Naive thymus-derived CD4-positive, alpha-beta T cell (primary cell): ENCODE measurements at places on chromosomes 6 and 20. TPM values are rescaled to one million over a fixed set of nuclear protein-coding genes. Genes with fewer than 3 reads are reported as not detected.

- no peak for DNase-seq
Observed at GRCh38 chr6:45447005-45447404, 69.3 kb upstream of the SUPT3H start.

DNA sequence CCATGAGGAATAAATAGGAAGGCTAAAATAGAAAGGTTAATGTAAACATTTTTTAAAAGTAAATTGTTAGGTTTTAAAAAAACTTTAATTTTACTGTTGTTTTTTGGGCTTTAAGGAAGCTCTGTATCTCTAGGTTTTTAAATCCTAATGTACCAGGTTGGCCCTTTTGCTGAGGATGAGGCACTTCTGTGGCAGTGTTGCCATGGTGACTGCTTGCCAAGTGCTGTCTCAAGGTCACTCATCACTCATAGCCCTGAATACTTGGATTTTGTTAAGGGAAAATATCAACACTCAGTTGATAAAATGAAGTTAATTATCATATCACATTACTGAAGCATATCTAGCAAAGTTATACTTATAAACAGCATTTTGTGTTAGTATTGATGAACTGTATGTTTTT, 50.2 kb downstream of the NCOA3 start:
- DNase-seq: no peak

GRCh38 chr20:58239216-58239615, 10.8 kb upstream of the ANKRD60 start:
- no peak for DNase-seq

EYS gene
- total RNA-seq: not detected

GRCh38 chr6:37559050-37559449, 59.4 kb upstream of the CCDC167 start:
- DNase-seq: no peak

GRCh38 chr6:36786055-36786675, 53.1 kb downstream of the CPNE5 start:
- DNase-seq: no peak

ARFGEF3 gene
- total RNA-seq: not detected

GRCh38 chr6:87152526-87152955, 2.8 kb upstream of the ZNF292 start:
- no peak for DNase-seq

MYLK4 gene
- total RNA-seq: 0.67 TPM

BEND6 gene
- total RNA-seq: 0.43 TPM in 1 of 2 replicates, not detected in the other

DNA sequence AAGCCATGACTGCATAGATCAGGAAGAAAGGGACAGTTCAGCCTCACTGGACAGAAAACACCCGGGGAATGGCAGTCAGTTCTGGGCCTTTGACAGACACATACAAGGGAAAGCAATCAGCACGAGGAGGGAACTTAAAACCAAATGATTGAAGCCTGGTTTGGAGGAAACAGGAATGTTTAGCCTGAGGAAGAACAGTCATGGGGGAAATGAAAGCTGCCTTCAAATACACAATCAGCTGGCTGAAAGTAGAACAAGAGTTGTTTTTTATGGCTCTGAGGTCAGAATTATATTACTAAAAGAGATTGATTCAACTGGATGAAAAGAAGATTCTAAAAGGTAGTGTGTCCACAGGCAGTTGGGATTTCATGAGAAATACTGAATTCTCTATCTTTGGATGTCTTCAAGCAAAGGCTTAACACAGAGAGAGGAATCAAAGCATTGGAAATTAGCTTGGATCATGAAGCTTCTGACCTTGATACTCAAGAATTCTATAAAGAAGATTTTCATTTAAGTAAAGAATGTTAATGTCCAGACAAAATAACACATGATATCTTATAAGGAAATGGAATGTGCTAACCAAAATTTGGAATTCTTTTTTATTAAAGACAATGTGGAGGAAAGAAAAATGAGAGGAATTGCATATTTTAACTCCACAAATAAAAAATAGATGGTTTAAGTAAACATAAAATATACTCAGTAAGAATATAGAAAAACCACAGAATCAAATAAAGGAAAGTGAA, 216.6 kb downstream of the IBTK start:
- no peak for DNase-seq

- DNase-seq: no peak
Observed at GRCh38 chr6:81909981-81910900, 157.8 kb upstream of the TENT5A start.

NRSN1 gene
- total RNA-seq: not detected

GRCh38 chr6:168895102-168895812, 358.4 kb downstream of the THBS2 start:
- peak; percentile 72 for DNase-seq

DNA sequence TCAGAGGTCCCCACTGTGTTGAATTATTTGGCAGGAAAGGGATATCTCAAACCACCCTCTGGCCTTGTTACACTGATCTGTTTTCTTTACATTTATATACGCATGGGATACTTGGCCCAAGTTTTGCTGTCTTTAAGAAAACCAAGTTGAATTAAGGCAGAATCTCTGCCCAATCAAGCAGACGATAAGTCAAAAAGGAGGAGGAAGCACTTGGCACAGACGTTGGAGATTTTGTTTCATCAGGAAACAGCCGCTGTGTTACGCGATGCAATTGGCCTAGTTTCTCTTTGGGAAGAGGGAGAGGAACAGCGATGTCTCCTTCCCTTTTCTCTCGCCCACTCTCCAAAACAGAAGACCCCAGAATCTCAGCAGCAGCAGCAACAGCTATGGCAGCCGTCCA, 20.2 kb upstream of the NAA20 start:
- DNase-seq: no peak

DNA sequence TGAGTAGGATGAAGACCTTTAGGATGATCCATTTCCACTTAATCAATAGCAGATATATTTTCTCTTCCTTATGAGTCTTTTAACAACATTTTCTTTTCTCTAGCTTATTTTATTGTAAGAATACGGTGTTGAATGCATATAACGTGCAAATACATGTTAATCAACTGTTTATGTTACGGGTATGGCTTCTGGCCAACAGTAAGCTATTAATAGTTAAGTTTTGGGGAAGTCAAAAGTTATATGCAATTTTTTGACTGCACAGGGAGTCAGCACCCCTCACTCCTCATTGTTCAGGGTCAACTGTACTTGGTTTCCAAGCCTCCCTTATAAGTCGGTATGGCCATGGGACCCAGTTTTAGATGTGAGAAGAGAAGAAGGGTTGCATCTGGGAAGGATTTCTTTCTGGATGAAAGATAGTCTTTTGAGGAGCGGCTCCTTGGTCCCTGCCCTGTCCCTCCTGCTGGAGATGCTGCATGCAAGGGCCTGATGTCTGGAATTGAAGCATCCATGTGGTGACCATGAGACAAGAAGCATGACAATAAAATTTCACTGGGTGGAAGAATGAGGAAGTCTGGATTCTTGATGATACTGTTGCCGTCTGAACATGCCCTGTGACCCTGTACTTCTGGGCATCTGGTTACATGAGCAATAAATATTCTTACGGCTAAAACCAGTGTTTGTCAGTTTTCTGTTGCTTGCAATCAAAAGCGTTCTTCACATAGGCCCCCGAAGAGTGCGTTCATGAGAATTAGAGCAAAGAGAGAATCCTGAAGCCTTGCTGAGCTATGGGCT, 194.7 kb upstream of the PMEPA1 start:
- DNase-seq: no peak

DNA sequence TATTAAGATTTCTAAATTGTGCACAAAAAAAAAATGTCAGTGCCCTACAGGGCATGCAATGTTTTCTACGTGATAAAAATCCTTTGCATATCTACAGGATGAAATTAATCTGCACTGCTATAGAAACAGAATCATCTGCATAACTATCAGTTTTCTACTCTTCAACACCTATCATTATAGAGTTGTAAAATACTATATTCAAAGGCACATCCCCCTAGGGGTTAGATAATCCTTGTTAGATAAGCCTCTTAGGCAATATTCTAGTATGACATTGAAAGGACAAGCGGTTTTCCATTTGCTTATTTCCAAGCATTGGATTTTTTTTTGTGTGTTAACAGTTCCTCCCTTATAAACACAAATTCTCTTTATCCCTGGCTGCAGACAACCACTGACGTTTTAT, 98.7 kb upstream of the LAMA2 start:
- no peak for DNase-seq

GRCh38 chr20:25016471-25016870, 23.9 kb upstream of the APMAP start:
- DNase-seq: no peak

DNA sequence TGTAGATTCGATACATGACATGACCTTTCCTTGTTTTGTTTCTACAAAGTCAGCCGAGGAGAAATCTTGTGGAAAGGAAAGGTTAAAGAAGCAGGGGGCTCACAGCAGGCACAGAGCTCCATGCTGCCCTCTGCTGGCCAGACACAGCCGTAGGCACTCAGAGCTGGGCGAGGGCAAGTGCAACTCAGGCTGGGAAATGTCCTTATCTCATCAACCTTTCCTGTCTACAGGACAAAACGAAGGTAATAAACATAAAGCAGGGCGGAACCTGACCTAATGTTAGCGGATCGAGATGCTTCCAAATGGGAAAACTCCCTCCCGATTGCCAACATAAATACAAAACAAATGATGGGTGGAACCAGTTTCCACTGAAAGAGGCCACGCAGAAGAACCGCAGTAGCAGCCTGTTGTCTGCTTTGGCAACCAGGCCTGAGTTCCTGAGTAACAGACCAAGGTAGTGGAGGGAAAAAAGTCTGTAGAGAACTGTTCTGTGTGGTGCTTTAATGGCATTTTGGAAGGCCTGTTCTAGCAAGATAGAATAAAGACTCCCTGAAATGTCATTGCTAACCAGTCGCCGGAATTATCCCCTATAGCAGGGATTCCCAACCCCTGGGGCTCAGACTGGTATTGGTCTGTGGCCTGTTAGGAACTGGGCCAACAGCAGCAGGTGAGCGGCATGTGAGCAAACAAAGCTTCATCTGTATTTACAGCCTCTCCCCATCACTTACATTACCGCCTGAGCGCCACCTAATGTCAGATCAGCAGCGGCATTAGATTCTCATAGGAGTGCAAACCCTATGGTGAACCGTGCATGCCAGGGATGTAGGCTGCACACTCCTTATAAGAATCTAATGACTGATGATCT, 85.2 kb downstream of the MBOAT1 start:
- DNase-seq: peak; percentile 37

GRCh38 chr6:2693231-2693630, 57.5 kb downstream of the MYLK4 start:
- DNase-seq: no peak

DNA sequence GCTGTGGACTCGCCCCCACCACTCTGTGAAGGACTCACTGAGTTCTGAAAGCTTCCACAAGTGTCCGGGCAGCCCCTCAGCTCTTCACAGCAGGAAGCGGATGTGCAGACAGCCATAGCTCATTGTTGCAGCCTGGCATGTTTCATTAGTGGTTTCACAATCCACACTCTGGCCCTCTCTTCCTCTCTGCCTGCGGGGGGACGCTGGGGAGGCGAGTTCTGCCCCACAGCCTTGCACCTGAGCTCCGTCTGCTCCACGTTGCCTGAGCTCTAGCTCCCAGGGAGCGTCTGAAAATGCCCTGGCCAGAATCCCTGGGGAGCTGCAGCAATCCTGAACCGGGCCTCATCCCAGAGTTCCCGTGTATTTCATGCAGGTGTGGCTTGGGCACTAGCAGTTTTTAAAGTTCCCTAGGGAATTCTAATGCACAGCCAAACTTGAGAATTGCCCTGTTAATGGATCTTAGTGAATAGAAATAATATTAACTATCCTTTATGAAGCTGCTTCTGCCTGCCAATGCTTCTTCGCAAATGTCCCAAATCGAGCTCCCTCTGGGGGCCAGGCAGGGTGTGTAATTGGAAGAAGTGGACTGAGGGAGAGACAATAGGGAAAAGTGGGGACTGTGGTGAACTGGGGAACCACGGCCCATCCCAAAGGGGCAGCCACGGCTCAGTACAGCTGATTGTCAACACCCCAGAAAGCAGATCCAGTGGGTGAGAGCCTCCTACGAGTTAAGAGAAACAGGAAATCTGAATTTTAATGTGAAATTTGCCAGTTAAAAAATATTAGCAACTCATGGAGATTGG, 51.5 kb downstream of the CTCFL start:
- DNase-seq: no peak

DNA sequence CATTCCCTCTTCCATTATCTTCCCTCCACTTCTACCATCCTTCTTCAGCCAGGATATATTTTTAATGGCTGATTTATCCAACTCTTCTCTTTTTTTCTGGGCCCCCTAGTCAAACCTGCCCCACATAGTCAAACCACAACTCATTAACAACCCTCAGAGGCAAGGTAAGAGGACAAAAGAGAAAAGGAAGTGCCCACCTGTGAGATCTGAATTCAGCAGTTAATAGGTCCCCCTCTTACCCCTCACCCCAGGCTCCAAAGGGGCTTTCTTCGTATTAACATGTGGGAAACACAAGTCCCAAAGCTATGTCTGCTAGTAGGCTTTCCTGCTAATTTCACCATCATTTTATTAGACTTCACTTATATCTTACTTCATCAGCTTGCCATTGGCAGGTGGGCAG, 44.1 kb upstream of the TSPYL1 start:
- no peak for DNase-seq

GRCh38 chr20:35801865-35802264, 30.1 kb downstream of the PHF20 start:
- no peak for DNase-seq

DNA sequence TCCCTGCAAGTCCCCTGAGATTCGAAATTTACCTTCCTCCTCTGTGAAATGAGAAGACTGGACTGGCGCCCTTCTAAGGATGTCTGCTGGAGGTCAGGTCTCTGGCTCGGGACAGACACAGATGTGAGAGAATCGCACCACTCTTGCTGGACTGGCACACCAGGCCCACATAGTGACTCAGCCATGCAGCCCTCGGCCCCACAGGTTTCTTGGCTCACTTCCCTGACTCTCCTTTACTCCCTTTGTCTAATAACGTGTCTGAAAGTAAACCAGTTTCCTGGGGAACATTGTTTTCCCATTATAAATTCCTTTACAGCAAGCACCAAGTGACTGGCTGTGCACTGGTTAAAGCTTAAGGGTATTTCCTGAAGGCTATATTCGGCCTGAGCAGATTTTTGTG, 106.7 kb upstream of the PLEKHG1 start:
- DNase-seq: no peak

DNA sequence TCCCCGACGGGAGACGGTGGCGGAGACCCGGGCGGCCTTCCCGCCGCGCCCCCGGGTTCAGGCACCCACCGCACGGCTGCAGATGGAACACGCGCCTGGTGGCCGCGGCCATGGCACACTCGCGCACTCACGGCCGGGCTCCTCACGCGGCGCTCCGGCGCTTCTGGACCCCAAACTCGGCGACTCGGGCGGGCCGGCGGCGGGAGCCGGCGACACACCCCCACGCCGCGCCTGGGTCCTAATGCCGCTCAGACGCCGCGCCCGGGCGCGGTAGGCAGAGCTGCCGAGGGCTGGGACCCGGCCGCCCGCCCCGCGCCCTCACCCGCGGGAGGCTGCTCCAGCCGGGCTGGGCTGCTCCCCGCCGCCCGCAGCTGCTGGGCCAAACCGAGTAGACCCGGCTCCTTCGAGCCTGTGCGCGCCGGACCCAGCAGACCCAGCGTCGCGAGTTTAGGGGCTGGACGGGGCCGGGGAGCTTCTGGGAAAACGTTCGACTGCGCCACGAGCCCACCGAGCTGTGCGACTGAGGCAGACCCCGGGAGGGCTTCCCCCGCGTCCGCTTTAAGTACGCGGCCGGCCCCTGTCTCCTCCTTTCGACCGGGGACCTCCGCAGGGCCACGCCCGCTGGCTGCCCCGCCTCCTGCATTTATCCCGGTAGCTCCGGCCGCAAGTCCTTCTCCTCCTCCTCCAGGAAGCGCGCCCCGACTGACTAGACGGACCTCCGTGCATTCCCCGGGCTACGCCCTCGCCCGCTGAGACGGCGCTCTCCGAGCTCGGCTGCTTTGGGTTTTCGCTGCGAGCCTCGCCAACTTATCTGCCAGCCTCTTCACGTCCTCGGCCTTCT, at the start of gene SLC4A11:
SLC4A11 (minus strand) TSS at position 165 of the 841 bp plus-strand sequence; CDS start at position 112, 53 bp downstream.
- peak; percentile 34 for DNase-seq

- no peak for DNase-seq
Observed at GRCh38 chr6:1591243-1591642, 18.5 kb upstream of the FOXC1 start.
